ENCODE measurements at places on chromosomes 1 and 21. TPM values are rescaled to one million over a fixed set of nuclear protein-coding genes. Genes with fewer than 3 reads are reported as not detected.
A peak's percentile ranks its signal among the peaks of the same experiment; 100 is the strongest.

DNA sequence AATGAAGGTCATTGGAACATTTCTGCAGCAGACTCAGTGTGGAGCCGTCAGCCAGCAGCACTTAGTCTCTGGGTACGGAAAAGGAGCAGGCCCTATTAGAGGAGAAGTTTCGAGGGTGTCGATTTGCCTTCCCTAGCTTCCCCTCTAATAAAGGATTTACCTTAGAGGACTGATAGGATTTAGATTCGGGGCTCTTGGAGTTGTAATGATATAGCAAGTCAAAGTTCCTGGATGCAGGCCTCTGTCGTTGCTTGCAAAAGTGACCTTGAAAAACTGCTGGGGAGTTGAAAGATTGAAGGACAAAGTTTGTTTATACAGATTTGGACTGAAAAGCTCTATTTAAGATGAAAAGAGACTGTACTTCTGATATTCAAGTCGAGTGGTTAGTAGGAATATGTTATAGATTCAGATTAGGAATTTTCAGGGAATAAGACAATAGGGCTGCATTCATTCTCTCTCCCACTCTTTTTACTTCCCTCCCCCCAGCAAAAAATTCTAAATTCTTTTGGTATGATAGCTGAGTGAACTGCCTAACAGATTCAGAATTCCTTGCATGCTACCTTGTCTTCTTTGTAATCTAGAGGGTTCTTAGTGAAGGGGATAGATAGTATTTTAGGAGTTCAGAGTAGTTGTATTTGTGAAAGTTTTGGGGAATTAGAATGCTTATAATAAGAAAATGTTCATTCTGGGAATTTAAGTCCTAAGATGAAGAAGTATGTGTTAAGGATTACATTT, 19.2 kb downstream of the NFYC start:
- no peak for DNase-seq

DNA sequence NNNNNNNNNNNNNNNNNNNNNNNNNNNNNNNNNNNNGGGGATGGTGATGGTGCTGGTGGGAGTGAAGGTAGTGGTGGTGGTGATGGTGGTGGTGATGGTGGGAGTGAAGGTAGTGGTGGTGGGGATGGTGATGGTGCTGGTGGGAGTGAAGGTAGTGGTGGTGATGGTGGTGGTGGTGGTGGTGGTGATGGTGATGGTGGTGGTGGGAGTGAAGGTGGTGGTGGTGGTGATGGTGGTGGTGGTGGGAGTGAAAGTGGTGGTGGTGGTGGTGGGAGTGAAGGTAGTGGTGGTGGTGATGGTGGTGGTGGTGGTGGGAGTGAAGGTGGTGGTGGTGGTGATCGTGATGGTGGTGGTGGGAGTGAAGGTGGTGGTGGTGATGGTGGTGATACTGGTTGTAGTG, 93.6 kb downstream of the CRYAA start:
- DNase-seq: no peak

- DNase-seq: peak; percentile 83
Observed at GRCh38 chr1:23809751-23810171, 9.2 kb upstream of the GALE start.

DNA sequence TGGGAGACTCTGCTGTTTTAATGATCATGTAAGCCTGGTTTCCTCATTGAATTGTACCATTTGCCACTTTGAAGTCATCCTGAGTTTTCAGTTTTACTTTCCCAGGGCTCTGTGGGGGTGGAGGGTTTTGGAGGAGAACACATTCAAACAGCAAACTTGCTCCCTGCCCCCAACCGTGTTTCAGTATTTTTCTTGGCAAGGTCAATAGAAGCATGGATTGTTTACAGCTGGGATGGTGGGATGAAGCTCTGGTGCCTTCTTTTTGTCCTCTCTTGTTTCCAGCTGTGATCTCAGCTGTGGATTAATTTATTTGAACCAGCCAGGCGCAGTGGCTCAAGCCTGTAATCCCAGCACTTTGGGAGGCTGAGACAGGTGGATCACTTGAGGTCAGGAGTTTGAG, 54.3 kb upstream of the SERBP1 start:
- DNase-seq: no peak

DNA sequence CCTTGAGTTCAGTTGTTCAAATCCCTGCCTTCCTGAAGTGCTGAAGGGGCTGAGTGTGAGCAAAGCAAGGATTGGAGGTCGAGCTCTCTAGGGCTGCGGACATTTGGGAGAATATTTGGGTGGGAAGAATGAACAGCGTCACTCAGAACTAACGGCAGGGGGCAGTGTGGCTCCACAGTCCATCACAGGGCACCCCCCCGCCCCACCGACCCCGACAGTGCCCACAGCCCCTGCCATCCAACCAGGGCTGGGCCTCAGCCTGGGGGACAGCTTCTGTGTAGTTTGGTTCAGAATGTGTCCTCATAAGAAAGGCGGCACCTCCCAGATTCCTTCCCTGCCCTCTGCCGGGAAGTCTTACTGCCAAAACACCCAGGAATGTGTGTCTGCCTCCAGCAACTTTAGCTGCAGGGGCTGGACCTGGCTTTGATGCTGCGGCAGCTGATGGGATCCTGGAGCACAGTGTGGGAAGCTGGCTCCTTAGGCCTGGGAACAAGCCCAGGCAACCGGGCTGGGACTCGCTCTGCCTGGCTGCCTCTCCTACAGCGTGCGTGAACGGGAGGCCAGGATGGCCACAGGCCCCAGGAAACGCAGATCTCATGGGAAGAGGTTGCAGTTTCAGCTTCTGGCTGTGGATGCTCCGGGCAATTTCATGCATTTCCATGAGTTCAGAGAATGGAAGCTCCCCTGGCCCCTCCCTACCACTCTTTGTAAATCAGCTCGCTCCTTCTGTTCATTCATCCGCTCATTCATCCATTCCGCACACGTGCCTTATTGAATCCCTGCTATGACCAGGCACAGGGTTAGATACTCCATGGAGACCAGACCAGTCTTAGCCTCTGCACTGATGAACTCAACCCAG, 104.9 kb upstream of the TMPRSS2 start:
- peak; percentile 73 for DNase-seq

DNA sequence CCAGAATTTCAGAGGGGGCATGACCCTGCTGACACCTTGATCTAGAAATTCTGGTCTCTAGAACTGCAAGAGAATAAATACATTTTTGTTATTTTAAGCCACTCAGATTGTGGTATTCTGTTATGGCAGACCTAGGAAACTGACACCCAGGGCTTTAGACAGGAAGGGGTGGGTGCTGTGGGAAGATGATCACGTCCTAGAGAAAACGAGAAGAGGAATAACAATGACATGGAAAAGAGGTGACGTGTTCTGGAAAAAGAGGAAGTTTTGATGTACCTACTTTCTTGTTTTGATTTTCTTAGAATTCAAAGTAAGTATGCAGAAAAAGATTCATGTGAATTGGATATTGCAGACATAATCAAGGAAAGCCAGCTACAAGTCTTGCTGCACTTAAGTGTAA, 232.9 kb upstream of the RUNX1 start:
- no peak for DNase-seq

DNA sequence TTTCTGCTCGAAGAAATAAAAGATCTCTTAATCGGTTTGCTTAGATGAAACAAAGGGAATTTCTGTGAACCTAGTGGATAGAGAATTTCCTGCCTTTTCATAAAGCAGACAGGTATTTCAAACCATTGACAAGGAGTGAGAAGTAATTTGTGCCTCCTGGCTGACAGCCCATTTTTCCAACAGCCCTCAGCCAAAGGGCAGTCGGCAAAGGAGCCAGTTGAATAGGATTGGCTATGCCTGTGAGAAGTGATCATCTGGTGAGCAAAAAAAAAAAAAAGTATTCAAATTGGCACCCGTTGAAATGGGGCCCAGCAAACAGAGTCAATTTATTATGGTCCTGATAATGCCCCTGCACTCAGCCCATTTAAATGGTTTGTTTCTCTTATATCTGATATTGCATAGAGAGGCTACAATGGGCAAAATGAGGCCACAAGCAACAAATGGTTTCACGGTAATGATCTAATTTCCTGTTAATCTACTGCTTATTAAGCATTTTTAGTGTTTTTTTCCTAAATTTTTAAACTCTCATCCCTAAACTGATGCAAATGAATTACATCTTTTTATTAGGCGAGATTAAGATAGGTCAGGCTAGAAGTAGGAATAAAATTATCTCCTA, 477.5 kb downstream of the NUF2 start:
- no peak for DNase-seq

DNA sequence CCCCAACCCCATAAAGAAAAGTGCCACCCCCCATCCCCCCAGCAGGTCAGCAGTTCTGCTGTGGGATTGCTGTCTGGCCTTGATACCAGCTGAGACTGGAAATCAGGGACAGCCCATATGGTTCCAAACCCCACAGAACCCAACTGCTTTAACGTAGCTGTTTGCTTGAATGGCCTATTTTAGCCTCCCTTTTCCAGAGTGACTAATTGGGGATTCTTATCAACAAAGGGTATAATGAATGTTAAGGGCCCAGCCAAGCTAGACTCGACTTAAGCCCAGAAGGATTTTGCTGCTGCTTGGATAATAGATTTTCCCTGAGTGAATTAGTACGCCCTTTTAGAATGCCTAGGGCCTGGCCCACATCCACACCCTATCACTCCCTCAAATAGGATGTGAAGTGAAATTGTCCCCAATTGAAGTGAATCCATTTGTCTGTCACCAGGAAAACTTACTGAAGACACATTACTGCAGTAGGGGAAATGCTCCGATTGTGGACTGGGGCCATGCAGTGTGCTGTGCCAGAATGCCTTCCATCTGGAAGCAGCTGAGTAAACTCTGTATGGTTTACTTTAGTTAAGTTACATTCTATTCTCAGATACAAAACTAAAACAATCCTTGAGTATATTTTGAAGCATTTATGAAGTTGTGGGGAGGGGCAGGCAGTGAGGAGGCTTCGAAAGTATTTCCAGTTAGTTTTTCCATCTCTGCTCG, 156.9 kb downstream of the DHRS3 start:
- DNase-seq: no peak

- DNase-seq: no peak
Observed at GRCh38 chr1:86650065-86650464, 54.3 kb upstream of the SH3GLB1 start.

DNA sequence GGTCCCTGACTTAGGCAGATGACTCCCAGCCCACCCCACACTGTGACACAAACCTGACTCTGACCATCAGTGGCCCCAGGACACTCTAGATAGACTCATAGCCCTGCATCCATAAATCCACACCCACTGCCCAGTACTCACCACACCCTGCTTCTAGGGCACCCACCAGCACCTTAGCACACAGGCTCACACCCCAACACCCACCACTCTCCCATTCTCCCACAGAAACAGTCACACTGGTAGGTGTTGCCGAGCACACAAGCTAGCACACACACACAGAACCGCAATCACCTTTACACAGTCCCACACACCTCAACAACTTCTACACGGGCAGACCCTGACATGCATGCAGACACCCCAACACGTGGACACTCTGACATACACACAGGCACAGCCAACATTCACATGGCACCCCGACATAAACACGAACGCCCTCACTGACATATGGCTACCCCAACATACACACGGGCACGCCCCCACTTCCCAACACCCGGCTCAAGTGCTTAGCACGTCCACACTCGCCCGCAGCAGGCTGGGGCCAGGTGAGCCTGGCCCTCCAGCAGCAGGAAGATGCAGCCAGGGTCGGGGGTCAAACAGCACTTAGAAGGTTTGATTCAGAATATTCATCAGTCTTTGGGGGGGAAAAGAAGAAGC, 105.5 kb upstream of the TARDBP start:
- no peak for DNase-seq

DNA sequence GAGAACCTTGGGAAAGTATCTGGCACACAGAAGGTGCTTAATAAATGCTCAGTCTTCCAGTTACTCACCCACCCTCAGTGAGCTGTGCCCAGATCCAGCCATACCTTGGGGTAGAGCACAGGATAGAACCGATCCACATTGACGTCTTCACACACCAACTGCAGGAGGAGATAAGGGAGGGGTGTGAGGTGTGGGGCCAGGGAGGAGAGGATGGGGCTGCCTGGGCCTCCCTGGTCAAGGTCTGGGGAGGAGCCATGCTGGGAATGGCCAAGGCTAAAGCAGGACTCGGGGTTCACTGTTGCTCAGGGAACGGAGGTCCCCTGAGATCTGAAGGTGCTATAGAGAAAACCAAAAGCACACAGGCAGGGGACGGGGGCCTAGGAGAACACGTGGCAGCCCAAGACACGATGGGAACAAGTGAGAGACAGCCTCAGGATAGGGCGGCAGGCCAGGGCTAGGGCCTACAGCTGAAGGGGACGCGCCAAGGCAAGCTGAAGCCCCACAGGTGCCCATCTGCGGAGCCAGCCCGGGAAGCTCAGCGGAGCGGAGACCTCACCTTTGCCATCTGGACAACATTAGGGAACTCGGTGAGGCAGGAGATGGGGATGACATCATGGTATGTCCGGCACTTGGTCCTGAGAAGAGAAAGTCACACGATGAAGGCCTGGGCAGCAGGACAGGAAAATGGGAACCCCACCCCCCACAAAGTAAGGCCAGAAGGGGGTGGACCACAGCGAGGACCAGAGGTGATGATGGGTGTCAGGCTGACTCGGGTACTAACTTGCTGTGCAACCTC, 55.9 kb downstream of the RAP1GAP start:
- no peak for DNase-seq

DNA sequence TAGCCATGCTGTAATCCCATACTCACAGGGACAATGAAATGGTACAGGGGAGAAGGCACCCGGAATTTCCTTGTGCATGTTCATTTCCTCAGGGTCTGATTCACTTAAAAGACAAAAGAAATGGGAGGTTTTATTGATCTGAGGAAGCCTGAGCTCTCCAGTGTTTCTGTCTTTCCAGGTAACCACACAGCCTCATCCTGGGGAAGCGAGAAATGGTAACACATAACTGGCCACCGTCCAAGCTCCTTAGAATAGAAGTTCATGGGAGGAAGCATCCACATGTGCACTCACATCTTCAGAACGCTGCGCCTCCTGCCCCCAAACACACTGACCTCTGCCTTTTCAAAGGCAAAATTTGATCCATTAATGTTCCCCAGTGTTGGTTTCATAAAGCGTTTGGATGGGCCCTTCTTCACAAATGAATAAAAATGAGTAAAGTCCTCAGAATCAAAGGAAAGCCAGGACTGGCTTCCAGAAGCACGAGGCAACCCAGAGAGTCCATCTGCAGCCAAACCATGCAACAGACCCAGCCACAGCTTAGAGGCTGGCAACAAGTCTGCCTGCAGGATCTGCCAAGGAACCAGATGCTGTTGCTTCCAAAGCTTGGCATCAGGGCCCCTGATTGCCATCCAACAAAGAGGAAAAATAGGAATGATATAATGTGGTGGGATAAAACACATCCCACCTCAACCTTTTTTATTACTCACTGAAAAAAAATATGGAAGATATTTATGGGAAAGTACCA, 120.3 kb downstream of the ZBTB18 start:
- no peak for DNase-seq

Gene SMPDL3B
- total RNA-seq: 0.83 TPM

Gene MX2
- 18.9 TPM for total RNA-seq

All from ureter (tissue), 1 donor.